ENCODE measurements at places on chromosomes 7 and 10.

DNA sequence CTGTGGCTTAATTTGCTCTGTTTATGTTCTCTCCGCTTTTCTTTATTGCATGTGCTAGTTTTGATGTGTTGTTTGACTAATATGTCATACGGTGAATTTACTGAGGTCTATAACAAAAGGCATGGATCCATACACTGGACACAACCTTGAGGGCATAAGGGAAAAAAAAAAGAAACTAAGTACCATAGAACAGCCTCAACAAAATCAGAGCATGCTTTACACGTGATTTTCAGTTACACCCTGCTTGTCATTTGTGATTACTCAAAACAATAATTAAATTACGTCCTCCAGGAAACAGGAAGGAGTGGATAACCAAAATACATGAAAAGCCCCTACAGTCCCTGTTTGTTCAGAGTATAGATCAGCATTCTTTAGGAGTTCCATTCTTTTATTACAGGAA is 150.5 kb downstream of the CRPPA start:
- no peak for DNase-seq

- DNase-seq: no peak
Observed at GRCh38 chr7:97021747-97022490, 2.7 kb downstream of the DLX5 start.

DNA sequence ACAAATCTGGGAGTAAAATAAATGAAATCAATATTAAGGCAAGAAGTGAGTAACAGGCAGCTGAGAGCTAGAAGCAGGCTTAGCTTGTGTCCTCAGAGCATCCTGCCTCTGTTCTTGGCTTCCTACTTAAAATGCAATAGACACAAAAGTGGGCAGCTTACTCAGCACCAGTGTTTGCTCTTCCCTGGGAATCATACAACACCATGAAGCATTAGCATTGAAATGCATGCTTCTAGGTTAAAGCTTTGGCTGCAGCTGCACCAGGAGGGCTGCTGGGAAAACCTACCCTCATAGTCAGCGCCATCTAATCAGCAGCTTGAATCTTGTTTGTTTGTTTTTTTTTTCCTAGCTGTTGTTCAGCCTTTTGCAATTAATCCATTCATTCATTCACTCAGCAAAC is 104.2 kb upstream of the VWC2 start:
- no peak for DNase-seq

DNA sequence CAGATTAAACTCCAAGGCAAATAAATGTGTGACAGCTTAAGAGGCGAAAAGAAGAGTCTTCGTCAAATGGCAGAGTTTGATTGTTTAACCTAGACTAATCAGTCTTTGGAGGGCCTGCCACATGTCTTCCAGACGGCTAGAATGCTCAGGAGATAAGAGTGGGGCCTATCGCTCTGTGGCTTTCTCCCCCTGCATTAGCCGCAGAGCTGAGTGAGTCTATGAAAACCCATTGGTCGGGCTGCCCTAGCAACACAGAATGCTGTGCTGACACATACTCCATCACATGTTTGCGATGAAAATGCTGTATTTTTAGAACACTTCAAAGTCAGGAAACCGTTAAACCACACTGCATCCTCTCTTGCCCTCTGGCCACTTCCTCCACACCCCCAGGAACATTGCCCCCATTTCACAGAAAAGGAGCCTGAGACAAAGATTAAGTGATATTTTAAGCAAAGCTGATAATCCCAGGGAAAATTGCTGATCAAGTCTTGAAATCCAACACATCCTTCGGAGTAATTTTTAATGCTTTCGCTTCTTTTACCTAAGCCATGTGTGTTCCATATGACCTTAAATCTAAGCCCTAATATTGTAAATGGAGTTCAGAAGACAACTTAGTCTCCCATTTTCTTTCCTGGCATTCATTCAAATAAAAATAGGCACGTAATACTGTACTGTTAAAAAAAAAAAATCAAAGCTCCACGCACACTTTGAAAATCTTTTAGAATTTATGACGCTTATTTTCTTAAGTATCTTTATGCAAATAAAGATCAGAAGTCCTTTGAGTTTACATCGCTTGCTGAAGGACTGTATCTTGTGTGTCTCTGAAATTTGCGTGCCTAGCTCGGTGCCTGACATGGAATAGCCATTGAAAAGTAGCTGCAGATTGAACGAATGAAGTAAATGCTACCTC is 161.2 kb downstream of the CELF2 start:
- DNase-seq: peak; percentile 21

DNA sequence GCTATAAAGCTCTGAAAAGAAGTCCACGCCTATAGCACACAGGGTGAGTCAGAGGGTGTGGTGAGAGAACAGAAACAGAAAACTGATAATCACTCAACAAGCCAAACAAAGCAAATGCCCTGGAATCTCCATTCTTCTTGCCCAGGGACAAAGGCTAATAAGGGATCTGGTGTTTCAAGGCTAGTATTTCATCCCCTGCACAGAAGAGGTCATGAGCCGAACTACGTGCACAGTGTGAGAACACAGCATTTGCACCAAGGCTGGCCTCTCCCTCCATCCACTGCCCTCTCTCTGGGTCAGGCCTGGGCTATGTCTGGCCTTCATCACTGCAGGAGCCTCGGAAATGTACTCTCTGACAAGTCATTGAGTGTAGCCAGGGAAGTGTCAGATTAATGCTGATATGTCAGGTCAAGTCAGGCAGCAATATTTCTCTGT is 42.7 kb downstream of the PRR15 start:
- peak; percentile 60 for DNase-seq
